ENCODE measurements at places on chromosomes 1 and 21.

DNA sequence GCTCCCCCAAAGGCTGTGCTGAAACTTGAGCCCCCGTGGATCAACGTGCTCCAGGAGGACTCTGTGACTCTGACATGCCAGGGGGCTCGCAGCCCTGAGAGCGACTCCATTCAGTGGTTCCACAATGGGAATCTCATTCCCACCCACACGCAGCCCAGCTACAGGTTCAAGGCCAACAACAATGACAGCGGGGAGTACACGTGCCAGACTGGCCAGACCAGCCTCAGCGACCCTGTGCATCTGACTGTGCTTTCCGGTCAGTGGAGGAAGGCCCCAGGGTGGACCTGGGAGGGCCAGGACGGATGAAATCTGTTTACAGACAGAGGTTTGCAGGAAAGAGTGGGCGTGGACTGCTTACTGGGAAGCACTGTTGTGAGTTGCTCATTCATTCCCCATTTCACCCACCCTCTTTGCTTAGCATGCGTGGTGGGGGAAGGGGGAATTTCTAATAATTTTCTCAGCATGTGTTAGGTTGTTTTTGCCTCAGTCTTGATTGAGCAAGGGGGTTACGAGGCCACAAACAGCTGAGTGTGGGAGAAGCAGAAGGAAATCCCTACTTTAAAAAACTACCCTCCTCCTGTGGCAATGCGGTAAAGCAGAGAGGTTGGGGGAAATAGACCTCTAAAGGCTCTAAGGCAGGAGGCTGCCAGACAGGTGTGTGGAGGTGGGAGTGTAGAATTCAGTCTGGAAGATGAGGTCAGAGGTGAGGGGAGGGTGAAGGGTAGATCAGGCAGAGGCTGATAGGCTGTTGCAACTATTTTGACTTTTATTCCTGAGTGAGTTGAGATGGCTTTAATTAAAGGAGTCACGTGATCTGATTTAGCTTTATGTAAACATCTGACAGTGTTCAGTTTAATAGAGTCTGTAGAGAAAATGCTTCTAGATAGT lies 1.3 kb downstream of the FCGR2A start:
- DNase-seq, result no peak

GRCh38 chr1:191618181-191618580 lies 540.1 kb upstream of the RGS18 start:
- no peak for DNase-seq

GRCh38 chr1:174114788-174115448 lies 44.4 kb upstream of the RABGAP1L start:
- DNase-seq, result no peak

DNA sequence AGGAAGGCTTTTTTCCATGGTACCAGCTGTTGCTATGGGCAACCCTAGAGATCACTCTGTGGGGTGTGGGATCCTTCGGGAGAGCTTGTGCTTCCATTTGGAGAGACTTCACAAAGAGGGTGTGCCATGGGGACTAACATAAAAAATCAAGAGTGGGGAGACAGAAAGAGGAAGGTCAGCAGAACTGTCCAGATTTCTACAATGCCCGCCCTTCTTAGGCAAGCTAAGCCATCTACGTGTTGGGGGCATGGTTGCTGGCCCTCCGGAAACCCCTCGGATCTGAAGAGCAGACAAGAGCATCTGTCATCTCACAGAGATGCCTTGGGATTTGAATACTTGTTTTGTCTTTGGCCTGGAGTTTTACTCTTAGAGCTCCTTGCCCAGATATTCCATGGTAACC lies 83.9 kb upstream of the ZNF648 start:
- no peak for DNase-seq

DNA sequence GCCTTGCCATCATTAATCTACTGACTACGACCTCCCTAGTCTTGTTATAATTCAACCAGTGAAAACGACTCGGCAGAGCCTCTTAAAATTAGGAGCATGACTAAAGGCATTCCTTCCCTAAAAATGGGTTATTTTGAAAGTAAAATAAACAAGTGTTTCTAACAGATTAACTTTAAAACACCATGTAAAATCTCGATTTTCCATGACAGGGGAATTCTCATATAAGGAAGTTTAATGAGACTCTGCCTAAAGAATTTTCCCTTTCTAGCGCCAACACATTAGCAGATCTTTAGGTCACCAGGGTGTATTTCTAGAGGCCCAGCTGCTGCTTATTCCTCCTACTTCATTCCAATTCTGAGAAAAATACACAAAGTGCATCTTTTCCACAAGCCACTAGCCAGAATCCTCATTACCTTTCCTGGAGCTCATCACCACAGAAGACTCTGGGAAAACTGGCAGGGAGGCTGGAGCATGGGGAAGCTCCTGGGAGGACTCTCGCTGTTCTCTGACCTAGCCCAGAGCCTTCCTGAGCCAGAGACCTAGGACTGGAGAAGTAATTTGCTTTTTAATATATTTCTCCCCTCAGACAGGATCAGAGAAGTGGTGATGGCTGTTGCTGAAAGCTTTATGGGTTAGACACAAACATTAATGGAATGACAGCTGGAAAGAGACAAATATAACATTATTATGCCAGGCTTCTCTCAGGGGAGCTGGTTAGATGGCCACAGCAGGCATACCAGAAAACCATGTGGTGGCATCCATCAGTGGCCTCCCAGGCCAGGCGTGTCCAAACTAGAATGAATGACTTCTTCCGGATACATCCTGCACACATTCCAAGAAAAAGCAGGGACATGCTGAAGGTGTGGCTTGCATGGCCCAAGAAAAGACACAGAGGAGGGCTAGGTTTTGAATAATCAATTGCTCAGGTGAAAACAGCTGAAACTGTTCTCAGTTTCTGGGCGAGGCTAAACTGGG lies 63.6 kb upstream of the CTTNBP2NL start:
- DNase-seq, result no peak

- no peak for DNase-seq
Measured at GRCh38 chr1:27599605-27600497, 4.1 kb downstream of the AHDC1 start.

DNA sequence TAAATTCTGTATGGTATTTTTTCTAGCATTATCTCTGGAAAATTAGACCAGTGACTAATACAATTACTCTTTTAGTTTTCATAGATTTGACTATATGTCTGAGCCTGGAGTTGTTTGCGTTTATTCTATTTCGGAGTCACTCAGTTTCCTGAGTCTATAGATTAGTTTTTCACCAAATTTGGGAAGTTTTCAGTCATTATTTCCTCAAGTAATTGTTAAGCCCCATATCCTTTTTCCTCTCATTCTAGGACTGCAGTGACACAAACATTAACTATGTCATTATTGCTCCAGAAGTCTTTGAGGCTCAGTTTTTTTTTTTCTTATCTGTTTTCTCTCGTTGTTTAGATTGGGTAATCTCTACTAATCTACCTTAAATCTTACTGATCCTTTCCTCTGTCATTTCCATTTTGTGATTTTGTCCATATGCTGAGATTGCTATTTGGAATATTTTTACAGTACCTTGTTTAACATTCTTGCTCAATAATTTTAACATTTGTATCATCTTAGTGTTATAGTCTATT lies 886.2 kb downstream of the LTN1 start:
- no peak for DNase-seq

DNA sequence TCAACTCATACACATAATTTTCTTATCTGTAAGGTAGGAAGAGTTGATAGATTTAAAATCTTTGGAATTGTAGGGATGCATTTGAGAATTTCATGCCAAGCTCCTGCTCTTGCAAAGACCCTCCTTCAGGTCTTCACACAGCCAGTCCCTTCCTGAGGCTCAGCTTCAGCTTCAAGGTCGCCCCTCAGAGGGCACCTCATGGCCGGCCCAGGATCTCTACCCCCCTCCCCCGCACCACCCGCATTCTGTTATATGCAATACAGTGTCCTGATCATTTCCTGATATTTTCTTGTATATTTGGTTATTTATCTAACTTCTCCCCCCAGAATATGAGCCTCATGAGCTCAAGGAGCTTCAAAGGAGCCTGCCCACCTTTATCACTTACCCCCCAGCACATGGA lies 47.0 kb upstream of the BACE2 start:
- no peak for DNase-seq

DNA sequence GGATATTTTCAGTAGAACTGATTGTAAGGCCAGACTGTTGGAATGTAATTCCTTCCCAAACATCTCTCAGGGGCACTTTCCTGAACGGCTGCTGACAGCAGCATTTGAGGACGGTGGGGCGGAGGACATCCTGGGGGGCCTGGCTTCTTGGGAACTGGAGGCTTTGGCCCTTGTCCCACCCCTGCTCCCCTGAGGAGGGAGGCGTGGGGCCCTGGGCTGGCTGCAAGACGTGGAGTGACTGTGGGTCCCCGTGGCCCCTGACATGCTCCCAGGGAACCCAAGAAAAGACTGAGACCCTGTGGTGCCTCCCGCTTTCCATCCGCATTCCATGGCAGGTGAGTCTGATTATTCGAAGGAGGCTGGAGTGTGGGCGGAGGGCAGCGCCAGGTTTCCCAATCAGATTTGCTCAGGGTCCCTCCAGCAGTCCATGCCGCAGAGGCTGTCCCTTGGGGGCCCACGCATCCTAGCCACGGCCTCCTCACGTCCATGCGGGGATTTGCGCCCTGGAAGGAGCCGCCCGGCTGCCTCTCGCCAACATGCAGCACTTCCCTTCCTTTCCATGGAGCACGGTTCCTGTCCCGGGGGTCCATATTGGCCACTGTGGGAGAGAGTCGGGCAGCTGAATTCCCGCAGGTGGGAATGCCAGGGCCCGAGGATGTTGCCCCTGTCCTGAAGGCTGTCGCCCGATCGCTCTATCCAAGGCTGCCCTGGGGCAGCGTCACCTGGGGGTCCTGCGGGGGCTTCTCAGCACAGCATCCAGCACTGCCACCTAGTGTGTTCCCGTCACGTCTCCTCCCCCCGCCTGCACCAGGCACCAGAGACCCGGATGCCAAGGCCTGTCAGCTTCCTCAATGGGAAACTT lies 69.0 kb downstream of the FAAP20 start:
- DNase-seq, result no peak

GRCh38 chr1:40870135-40870728 lies 8.1 kb upstream of the CITED4 start:
- DNase-seq, result no peak

- no peak for DNase-seq
Measured at GRCh38 chr1:163692266-163692665, 370.5 kb downstream of the NUF2 start.

- no peak for DNase-seq
Measured at GRCh38 chr1:230851291-230851691, 17.0 kb downstream of the C1orf198 start.

GRCh38 chr1:119250299-119250698 lies 109.8 kb upstream of the WARS2 start:
- no peak for DNase-seq

GRCh38 chr1:197222025-197222685 lies 45.9 kb upstream of the CRB1 start:
- DNase-seq, result no peak

DNA sequence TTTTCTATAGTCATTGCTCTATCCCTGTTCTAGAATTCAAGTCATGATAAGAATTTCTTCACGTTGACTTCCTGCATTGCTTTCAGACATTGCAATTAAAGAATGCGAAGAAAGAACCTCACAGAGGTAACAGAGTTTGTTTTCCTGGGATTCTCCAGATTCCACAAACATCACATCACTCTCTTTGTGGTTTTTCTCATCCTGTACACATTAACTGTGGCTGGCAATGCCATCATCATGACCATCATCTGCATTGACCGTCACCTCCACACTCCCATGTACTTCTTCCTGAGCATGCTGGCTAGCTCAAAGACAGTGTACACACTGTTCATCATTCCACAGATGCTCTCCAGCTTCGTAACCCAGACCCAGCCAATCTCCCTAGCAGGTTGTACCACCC lies 10.6 kb downstream of the APCS start:
- DNase-seq, result no peak

DNA sequence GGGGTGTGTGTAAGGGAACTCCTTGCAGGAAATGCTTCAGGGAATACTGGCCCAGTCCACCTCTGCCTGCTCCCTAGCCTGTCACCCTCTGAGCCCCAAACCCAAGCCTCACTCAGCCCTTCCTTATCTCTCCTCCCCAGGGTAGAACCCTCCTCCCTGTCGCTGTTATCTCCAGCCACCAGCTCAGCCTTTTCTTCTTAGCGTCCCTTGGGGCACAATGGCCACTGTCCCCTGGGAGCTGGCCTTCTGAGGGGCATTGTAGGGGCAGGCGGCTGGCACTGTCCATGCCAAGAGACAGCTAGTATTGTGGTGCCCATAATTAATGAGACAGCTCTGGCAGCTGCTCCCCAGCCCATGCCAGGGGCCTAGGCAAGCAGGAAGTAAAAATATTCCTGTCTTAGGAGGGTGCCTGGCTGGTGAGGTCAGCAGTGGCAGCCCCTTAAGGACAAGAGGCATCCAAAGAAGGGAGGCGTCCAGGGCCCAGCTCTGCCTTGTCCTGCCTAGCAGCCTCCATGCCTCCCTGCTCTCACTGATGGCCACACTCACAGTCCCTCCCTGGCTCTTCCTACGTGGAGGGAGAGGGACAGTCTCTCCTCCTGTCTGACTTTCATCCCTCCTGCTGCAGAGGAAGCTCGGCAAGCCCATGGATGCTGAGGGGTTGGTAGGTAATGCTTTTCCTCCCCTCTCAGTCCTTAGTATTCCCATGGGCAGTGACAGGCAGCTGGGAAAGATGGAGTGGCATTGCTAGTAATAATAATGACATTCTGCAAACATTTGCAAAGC lies 37.5 kb downstream of the KCNQ4 start:
- no peak for DNase-seq

GRCh38 chr1:178189814-178190213 lies 95.9 kb downstream of the RASAL2 start:
- DNase-seq, result no peak

DNA sequence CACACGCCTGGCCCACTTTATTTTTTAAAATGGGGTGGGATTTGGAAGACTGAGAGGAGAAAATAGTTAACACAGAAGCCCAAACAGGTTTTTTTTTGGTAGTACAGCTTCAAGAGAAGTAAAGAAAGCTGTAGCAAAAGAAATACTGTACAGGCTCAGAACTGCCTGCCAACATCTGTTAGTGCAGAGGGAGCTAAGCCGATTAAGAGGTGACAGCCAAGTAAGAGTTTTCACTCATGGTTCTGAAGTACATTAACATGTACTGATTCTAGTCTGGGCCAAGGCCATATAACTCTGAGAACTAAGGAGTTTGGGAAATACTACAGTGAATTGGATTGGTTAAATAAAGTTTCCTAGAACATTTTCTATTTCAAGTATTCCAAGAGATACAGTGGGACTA lies 51.6 kb downstream of the EIF2B3 start:
- no peak for DNase-seq

DNA sequence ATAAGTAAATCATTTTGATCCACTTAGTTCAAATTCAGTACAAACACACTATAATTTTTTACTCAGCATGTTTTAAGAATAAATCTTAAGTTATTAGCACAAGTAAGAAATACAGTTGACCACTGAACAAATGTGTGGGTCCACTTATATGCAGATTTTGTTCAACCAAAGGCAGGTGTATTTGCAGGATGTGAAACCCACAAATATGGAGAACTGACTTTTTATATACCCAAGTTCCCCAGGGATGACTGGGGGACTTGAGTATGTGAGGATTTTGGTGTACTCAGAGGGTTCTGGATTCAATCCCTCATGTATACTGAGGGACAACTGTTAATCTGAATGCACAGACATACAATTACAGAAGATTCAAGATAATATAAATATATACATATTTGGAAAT lies 25.7 kb upstream of the ERICH3 start:
- DNase-seq, result no peak

GRCh38 chr1:182890927-182891610 lies 51.9 kb downstream of the DHX9 start:
- no peak for DNase-seq
